Natural killer cell (primary cell): ENCODE measurements at places on chromosomes 6 and 20. TPM values are rescaled to one million over a fixed set of nuclear protein-coding genes. Genes with fewer than 3 reads are reported as not detected.

Gene NHSL1
- 0.75 TPM for total RNA-seq

Gene C6orf58
- not detected for total RNA-seq

Gene CRYBG1
- 21.8 TPM for total RNA-seq

Gene POPDC3
- total RNA-seq = not detected

Gene PRSS16
- total RNA-seq = not detected

Gene PNPLA1
- 0.14 TPM for total RNA-seq

Gene COQ3
- 2.6 TPM for total RNA-seq

Gene PROKR2
- not detected for total RNA-seq

Gene CPNE1
- 342 TPM for total RNA-seq

Gene SMOC2
- total RNA-seq = not detected

Gene BCAS1
- 0.31 TPM for total RNA-seq

Gene SLC12A5
- total RNA-seq = not detected

Gene MAFB
- 38.9 TPM for total RNA-seq

Gene EFHC1
- total RNA-seq = 10.7 TPM

Gene C6orf141
- not detected for total RNA-seq

Gene IL17F
- not detected for total RNA-seq

Gene BTN1A1
- not detected for total RNA-seq

Gene PDE7B
- not detected for total RNA-seq

Gene BMP2
- 0.45 TPM for total RNA-seq

Gene PTCRA
- total RNA-seq = 3.7 TPM

Gene SAPCD1
- total RNA-seq = 5.4 TPM

Gene C20orf96
- total RNA-seq = 4.3 TPM

Gene MTO1
- total RNA-seq = 46.1 TPM

Gene SNPH
- total RNA-seq = 5.8 TPM
